ENCODE measurements at places on chromosomes 5 and 9.

DNA sequence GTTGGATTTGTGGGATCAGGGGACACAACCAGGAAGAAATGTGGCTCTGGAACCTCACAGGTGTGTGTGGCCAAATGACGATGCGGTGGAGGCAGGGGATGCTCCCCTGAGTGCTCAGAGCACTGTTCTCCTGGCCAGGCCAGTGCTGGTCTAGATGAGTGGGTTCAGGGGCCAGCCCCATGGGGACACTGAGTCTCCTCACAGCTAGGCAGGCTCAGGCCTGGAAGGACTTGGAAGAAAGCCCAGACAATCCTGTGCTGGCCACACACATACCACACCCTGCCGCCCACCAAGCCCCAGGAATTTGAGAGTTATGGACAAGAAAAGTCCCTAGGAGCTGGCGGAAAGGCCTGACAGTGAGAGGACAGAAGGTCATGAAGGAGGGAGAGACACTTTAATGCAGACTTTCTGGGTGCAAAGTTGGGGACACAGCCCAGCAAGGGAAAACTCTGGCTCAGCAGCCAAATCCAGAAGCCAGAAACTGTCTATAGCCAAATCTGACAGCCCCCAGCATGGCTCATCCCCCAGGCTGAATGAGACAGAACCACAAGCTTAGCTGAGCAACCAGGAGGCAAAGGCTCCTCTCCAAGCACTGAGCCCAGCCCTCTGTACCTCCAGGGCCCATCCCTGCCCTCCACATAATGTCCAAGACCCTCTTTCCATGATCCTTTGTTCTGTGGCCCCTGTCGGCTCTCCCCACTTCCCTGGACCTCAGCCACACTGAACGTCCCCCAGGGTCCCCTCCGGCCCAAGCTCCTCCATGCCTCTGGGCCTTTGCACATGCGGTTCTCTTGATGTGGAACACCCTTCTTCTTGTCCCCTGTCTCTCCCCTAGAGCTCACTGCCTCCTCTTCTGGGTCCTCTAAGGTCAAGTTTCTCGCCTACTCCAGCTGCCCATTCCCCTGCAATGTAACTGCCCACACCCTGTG lies 22.4 kb downstream of the LHX6 start:
- DNase-seq = peak; percentile 76

DNA sequence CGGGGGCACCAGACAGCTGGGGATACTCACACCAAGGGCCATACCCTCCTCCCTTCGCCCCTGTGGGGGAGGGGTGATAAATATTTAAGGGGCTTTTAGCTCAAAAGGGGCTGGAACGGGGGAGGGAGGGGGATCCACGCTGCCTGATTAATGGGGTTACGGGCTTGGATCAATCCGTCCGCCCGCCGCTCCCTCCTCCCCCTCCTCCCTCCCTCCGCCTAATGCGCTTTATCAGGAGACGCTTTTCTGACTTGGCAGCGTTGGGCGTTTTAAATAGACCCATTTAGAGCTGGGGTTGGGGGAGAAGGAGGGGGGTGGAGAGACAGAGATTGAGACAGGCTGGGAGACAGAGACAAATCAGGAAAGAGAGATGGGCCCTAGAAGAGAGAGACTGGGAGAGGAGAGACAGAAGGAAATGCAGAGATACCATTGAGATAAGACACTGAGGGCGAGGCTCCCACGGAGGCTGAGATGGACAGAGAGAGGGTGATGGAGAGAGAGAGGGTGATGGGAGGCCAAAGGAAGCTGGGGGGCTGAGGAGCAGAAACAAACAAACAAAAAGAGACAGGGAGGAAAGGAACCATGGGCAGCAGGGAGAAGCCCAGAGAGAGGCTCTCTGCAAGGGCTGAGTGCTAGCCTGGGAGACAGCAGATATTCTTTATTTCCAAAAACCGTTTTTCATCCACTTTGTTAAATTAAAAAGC lies 10.3 kb downstream of the CNTFR start:
- no peak for DNase-seq

DNA sequence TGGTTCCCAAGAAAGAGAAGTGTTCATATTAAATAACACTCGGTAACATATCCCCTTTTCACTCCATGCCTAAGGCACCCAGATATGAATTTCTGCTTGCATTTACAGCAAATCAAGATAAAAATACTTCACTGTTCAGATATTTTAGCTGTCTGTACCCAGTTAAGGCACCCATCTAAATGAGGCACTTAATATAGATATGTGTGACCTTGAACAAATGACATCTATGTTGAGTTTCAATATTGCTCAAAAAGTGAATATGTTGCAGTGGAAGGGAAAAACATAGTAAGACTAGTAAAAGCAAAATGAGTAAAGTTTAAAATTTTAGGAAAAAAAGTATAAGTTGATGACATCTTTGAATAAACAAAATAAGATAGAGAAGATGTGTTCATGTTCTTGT lies 32.4 kb upstream of the SPDL1 start:
- DNase-seq = no peak

DNA sequence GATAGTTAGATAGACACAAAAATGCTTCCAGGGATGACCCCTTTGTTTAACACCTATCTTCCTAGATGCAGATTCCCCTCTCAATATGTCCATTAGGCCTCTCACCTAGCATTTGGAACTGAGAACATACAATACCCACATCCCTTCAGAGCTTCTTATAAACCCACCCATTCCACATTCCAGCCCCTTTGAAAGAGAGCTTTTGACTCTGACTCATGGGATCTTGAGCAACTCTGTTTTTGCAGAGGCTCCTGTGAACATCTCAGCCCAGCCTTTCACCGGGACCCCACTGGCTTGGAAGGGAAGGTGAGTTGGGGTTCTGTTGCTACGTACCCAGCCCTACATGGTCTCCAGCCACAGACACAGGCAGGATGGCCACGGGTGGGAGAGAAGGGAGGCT lies 195.5 kb downstream of the FRMD3 start:
- no peak for DNase-seq

GRCh38 chr5:5246736-5247135 lies 106.6 kb downstream of the ADAMTS16 start:
- DNase-seq = no peak

GRCh38 chr9:121499427-121500164 lies at the start of gene GGTA1:
TSS of gene GGTA1 (minus strand) at chr9:121499844. CDS start at chr9:121467922, 31,922 bp downstream.
- peak; percentile 37 for DNase-seq

- no peak for DNase-seq
These were observed 1.1 kb downstream of the VLDLR start for GRCh38 chr9:2622461-2623287.

- DNase-seq = peak; percentile 87
These were observed 368 bp downstream of the SH3TC2 start for GRCh38 chr5:149062371-149063016.

GRCh38 chr5:133129950-133130349 lies 78.1 kb downstream of the HSPA4 start:
- no peak for DNase-seq

GRCh38 chr5:64323591-64323990 lies 157.9 kb downstream of the RNF180 start:
- DNase-seq = no peak

- no peak for DNase-seq
These were observed 105.7 kb upstream of the KLF9 start for GRCh38 chr9:70519912-70520724.

DNA sequence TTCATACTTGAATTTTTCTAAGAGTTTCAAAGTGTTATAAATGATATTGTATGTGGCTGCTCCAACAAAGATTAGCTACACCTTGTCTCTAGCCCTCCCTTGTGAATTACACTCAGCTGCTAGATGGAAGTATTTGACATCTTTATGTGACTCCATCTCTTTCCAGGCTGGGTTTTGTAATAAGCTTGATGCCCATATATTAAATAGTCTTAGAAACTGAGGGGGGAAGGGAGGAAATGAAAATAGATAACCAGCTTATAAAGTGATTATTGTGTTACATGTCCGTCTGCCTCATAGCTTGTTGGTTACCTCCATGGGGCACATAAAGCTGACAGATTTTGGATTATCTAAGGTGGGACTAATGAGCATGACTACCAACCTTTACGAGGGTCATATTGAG lies 63.4 kb downstream of the CD180 start:
- no peak for DNase-seq

GRCh38 chr9:21454149-21454548 lies 13.9 kb downstream of the IFNA1 start:
- peak; percentile 44 for DNase-seq

DNA sequence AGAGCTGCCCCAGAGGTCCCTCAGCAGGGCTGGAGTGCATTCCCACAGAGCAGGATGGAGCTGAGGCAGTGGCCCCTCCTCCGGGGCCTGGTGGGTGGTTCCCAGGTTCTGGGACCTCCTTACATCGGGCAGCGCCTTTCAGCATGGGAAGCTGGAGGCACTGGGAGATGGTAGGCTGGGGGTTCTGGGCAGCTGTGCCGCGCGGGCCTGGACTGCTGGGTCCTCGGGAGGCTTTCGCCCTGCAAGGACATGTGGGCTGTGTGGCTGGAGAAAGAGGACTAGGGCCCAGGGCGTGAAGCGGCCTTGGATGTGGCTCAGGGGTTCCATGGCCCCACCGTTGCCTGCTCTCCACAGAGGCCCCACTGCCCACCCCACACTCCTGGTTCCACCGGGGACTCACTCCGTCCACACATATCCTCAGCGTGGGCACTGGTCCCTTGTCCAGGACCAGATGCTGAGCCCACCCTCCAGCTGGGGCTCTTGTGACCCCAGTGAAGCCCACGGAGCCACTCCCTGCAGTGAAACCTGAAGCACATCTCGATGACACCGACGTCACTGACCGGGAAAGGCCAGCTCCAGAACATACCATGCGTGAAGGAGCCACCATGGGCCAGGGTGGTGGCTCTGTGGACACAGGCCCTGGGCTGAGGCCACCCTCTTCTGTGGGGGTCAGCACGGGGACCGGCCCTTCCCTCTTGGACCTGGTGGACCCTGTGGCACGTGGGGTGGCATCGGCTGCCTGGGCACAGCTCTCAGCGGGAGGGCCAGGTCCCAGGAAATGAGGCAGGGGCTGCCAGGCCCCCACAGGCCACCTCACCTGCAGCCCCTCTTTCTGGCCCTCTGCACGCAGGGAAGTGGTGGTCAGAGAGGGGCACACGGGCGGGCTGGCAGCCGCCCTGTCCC lies 31.5 kb upstream of the NKD2 start:
- DNase-seq = no peak

DNA sequence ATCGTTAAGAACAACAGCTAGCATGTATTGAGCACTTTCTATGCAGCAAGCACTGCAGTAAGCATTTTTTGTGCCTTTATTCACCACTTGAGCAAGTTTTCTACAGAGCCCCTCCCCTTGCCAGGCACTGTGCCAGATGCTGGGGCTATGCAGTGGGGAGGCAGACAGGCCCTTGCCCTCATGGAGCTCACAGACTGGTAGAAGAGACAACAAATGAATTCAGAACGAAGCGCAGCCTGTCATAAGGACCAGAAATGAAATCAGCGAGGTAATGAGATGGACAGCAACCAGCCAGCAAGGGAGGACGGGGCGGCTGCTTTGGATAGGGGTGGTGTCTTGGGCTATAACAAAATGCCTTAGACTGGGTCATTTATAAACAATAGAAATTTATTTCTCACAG lies 68.8 kb downstream of the C9orf50 start:
- DNase-seq = peak; percentile 24

DNA sequence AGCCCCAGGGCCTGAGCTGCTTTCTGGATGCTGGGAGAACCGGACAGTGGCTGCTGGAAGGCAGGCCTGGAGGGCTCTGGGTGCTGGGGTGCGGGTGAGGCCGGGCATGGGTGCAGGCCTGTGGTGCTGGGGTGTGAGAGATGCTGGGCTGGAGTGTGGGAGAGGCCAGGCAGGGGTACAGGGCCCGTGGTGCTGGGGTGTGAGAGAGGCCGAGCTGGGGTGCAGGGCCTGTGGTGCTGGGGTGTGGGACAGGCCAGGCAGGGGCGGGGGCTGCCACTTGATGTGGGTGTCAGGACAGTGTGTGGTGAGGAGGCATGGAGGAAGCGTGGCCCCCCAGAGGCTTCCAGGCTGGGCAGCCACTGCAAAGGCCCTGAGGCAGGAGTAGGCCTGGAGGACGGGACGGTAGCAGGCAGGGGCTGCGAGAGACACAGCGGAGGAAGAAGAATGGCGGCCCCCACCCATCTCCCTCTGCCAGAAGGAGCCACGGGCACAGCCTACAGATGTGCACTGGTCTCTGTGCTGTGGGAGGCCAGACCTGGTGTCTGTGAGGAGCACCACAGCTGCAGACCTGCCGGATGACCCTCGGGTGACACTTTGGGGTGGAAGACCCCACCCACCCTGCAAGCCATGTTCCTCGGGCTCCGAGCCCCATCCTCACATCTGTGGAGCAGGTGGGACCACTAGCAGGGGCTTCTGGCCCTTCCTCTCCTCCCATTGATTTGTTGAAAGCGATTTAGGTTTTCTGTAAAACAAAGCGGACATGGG lies 9.3 kb downstream of the NKD2 start:
- DNase-seq = no peak

- DNase-seq = no peak
These were observed 498.8 kb upstream of the CDH18 start for GRCh38 chr5:20486826-20487225.

DNA sequence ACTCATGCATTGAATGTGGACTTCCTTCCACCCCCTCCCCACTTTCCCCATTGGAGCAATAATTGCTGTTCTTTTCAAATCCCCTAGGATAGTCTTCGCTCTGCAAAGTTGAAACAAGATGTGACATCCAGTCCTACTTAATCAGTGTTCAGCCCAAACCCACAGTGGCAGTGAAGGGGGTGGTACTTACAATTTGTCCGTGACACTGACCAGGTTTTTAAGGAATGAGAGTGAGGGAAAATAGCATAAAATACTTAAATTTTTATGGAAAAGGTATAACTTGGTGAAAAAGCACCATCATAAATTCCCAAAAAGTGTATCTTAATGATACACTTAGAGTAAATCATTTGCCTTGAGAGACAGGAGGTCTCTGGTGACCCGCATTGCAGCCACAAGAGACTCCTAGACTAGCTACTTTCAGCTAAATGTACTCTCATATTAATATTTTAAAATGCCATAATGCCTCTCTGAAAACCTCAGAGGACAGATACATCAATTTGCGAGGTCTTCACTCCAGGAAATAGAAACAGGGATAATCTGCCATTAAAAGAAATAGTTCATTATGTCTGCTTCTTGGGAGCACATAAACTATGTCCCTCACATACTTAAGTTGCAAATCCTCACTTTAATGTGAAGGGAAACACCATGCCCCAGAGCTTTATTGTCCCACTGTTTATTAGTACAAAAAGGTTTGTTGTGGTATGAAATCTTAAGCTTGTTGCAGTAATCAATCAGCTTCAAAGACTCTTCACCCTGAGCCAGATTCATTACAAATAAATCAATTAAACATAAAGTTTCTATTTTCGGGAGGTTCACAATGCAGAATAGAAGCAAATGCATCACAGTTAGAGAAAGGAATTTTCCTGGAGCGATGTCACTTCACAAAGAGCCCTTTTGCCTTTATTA lies 343.6 kb upstream of the ISL1 start:
- DNase-seq = no peak

- peak; percentile 96 for DNase-seq
These were observed 85.0 kb downstream of the STK10 start for GRCh38 chr5:172102913-172103626.

- DNase-seq = peak; percentile 33
These were observed 101.9 kb upstream of the S1PR3 start for GRCh38 chr9:88889386-88889785.

- no peak for DNase-seq
These were observed 116.8 kb upstream of the SHB start for GRCh38 chr9:38185647-38186403.

Data from astrocyte of the spinal cord (primary cell).